ENCODE measurements at places on chromosomes 6 and 20.

DNA sequence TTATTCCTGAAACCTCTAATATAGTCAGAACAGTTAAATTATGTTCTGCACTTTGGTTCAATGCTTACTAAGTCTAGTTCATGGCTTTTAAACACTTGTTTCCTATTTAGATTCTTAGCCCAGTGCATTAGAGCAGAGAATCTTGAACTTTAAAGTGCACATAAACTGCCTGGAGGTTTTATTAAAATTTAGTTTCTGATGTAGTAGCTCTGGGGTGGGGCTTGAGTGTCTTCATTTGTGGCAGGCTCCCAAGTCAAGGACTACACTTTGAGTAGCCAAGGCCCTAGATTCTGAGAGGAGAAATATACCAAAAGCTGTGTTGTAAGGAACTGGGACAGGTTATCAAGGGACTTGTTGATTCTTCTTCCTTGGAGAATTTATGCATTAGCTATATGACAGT, 1604.2 kb downstream of the KHDRBS2 start:
- no peak for DNase-seq

GRCh38 chr6:117607511-117607910, 5.2 kb upstream of the GOPC start:
- no peak for DNase-seq

- peak; percentile 18 for DNase-seq
Measured at GRCh38 chr6:137799950-137800568, 67.0 kb upstream of the TNFAIP3 start.

DNA sequence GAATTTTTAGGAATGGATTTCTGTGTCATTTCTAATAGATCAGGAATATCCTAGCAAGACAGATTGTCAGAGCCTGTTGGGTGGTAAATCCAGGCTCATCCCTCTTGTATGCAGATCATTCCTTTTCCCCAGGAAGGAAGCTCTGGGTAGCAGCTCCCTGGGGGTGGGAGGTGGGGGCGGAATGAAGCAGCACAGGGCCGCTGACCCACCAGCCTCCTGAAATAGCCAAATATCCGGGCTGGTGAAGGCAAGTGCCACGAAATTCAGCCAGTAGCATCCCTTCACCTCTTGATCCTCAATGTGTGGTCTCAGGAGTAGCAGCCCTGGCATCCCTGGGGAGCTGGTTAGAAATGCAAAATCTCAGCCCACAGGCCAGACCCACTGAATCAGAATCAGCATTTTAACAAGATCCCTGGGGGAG, 256.9 kb downstream of the LRFN2 start:
- DNase-seq = no peak

- DNase-seq = no peak
Measured at GRCh38 chr6:27026361-27026760, 221.1 kb upstream of the PRSS16 start.

DNA sequence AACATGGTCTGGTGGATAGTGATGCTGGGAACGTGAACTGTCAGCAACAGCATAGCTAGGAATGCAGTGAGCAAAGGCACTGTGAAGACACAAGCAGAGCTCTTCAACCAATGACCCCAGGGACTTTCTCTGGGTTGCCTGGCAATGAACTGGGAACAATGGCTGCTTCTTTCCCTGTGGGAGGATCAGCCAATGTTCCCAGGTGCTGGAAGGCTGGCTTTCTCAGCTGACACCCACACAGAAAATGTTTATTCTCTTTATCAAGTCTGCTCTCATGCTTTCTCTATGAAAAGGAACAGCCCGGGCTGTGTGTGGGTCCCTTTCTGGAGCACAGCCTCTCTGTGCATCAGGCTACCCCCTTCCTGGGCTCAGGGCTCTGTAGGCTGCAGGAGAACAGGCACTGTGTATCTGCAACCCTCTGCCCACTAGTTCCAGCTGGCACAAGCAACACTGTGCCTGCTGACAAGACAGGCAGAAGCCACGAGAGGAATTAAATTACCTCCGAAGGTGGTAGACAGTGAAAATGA, 54.2 kb downstream of the HFE start:
- DNase-seq = no peak

DNA sequence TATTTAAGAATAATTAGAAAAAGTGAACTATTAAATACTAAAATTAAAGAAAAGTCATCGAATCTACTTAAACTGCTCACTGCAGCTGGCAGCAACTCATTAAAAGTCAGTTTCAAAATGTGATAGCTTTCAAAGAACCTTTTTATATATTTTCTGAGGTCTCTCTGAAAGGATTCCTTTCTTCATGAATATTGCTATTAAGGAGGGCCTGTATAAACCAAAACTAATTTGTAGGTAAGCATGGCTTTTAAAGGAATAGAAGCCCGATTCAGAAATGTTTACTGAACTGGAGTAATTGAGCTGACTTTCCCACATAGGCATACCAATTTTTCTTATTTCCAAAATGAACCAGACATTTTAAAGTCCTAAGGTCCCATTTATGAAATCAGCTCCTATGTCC, 41.2 kb upstream of the ENPP1 start:
- DNase-seq = no peak
